ENCODE measurements at places on chromosomes 13 and 19.
A peak's percentile ranks its signal among the peaks of the same experiment; 100 is the strongest.

DNA sequence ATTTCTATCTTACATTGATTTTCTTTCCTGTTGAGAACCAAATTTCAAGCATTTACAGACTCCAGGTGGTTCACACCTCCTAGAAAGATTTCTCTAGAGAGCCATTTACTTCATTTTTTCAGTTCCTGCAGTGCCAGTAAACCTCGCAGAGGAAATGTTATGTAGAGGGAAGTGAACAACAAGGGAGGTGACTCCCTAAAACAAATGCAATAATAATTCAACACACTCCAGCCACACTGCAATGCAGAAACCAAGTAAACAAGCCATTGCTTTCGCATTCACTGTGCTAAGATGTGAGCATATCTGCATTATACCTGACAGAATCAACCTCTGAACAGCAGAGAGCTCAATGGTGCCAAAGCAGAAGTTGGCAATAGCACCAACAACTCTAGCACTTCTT, 215.1 kb downstream of the RBM26 start:
- no peak for DNase-seq

GRCh38 chr13:113490496-113491417, at the start of gene DCUN1D2:
Gene DCUN1D2 (minus strand): TSS chr13:113490711. CDS start chr13:113490669, 42 bp downstream.
- DNase-seq, result peak; percentile 76

DNA sequence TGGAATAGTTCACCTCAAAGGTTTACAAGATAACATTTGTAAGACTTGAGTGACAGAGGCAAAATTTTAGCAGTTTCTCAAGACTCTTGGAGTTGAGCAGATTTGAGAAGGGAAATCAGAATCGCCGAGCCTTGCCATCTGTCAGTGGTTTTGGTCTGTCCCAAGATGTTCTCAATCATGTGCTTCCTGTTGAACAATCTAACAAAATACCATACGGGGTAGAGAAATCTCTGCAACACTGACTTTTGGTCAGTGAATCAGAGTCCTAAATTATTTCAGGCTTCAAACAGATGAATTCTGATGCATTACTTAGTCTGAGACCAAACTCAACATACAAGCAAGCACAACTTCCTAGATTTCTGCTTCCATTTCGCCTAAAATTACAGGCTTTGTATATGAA, 3.8 kb downstream of the KCTD12 start:
- DNase-seq, result no peak

GRCh38 chr19:10736916-10737551, 19.2 kb downstream of the DNM2 start:
- no peak for DNase-seq

DNA sequence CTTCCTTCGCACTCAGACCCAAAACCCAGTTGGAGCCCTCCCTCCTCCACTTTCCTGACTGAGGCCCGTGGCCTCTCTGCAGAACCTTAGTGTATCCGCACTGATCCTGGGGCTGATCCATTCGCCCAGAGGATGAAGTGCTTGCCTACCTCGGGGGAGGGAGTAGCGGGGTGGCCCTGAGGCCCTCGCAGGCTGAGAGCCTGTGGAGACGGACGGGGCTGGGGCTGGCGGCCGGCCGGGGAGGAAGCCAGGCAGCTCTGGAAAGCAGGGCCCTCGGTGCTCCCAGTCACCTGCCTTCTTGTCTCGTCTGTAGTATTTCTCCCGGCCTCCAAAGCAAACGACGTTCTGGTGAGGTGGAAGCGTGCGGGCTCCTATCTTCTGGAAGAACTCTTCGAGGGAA, 1.3 kb downstream of the PROZ start:
- no peak for DNase-seq

GRCh38 chr13:93672996-93673395, 446.4 kb downstream of the GPC6 start:
- no peak for DNase-seq

DNA sequence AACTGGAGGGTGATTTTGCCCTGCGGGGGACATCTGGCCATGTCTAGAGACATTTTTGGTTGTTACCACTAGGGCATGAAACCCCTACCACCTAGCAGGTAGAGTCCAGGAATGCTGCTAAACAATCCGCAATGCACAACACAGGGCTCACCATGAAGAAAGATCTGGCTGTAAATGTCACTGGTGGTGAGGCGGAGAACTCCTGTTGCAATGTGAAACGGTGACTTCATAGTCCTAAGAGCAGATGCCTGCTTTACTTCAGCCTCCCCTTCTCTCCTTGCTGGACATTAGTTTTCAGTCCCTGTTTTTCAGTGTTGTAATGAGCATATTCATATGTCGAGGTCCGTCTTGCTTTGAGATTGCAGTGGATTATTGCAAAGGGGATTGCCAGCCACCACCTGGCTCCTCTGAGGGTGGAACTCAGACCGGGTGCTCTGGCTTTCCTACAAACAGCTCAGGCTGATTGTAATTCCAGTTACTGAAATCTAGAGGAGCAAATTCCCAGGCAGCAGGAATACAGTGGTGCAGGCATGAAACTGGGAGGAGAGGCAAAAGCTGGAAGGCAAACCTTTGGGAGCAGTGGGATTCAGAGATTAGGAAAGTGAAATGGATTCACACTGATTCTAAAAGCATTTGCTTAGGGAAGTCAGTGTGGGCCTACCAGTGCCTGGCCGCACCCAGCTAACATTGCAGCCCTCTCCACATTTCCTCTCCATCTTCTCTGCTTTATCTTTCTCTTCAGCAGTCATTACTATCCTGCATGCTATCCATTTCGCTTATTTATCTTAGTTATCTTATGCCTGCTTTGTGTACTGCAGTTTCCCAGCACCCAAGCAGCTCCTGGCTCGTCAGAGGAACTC, 76.1 kb upstream of the PCDH8 start:
- DNase-seq, result no peak

GRCh38 chr13:88840085-88840484, 1168.9 kb downstream of the SLITRK5 start:
- DNase-seq, result no peak

DNA sequence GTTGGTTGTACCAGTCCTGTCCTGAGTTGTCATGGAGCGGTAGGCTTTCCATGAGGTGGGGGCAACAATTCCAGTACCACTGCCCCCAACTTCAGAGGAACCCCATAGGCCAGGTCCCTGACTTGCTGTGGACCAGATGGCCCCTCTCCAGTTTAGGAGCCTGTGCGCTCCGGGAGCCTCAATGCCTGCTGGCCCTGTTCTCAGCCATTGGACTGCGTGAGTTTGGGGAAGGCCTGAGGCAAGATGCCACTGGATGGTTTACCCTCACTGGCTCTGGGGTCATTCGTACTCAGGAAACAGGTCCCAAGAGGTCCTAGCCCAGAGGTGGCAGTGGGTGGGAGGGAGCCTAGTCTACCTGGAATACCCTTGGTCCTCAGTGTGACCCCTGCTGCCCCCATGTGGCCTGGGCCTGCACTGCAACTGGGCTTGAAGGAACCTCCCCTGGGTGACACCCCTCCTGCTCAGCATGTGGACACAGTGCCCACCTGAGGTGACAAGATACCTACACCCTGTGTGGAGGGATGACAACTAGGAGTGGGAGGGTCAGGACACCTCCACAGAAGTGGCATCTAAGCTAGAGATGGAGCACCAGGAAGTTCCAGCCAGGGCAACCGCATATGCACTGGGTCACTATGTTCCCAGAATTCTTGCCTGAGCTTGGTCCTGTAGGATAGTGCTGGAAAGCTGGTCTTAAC, 6.0 kb upstream of the PRR19 start:
- peak; percentile 84 for DNase-seq

GRCh38 chr19:55368701-55369563, 1.3 kb downstream of the IL11 start:
- DNase-seq, result no peak

DNA sequence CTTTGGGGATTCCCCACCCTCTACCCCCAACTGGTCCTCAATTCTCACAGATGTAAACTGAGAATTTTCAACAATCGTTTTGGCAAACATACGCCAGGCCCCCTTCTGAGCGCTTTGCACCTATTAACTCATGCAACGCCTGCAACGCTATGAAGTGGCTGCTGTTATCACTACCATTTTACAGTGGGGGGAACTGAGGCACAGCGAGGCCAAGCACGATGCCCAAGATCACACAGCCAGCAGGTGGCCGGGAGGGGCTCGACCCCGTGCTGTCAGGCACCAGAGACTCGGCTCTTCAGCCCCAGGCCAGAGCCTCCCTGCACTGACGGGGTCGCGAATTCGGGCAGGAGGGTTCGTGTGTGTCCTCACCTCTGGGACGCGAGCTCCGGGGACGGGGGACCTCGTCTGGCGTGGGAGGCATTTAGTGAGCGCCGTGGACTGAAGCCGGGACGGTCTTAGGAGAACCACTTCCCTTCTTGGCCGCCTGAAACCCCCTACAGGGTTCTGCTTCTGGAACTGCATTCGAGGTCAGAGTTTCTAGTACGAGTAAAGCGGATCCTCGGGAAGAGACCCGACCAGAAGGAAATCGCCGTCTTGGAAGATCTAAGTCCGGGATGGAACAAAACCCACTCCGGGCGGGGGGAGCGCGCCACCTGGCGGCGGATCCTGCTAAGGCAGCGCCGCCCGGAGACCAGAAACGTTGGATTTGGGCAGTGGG, 21.0 kb downstream of the ZNF114 start:
- DNase-seq, result peak; percentile 53

GRCh38 chr13:32311188-32311897, 3.8 kb downstream of the ZAR1L start:
- DNase-seq, result no peak

GRCh38 chr19:57083711-57084110, 36.1 kb upstream of the USP29 start:
- DNase-seq, result no peak

GRCh38 chr19:40174092-40174491, 17.1 kb upstream of the MAP3K10 start:
- no peak for DNase-seq

DNA sequence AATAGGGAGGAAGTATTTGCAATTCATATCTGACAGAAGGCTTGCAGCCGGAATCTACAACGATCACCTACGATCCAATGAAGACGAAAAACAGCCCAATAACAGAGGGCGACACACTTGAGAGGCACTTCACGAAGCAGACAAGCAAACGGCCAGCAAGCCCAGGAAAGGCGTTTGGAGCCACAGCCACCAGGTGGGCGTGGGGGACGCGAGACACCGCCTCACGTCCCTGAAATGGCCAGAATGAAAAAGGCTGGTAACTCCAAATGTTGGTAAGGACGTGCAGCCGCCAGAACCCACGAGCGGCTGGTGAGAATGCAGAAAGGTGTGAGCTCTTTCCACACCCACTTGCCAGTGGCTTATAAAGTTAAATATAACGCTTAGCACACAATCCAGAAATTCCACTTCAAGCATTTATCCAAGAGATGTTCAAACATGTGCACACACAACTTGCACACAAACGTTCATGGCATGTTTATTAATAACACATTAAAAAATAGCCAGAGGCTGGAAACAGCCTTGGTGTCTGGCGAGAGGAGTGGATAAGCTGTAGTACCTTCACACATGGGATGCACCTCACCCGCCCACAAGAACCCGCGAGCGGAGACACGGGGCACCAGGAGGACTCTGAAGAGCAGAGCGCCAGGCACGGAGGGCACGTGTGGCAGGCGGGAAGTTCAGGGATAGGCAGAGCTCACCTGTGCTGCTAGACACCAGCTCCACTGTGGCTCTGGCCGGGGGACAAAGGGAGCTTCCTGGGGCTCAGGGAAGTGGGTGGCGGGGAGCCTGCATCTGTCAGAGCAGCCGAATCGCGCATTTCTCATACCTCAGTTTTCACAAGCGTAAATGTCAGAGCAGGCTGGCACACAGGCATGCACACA, 89.3 kb downstream of the SPACA7 start:
- DNase-seq, result no peak

DNA sequence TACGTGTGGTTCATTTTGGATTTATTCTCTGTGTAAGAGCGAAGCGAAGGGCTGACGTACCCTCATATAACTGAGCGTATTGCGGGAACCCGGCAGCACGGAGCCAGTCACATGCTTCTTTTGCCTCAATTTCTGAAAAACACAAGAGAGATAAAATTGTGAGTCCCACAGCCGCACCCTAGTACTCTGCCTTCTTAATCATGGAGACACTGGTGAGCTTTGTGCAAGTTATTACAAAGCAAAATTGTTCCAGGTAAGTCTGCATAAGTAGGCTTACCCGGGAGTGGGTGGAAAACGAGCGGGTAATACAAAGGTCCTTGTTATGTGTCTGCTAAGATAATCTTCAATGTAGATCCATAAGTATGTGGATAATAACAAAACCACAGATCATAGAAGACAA, 118.1 kb downstream of the STARD13 start:
- DNase-seq, result no peak

- no peak for DNase-seq
Observed at GRCh38 chr13:80116107-80116506, 224.8 kb downstream of the SPRY2 start.

DNA sequence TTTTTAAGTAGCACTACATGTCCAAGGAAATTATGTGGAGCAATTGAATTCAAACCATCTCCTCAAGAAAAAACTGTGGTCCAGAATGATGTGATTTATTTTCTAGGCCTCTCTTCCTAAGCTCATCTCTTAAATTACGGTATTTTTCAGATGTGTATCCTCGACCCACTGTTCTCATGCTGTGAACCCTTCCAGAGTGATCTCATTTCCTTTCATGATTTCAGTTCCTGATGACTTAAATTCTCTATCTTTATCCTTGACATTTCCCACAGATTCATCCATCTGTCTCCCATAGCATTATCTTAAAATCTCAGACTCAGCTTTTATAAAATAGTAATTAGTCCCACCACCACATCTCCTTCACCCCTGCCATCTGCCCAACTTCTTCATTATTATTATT, 117.6 kb upstream of the SPRY2 start:
- no peak for DNase-seq

DNA sequence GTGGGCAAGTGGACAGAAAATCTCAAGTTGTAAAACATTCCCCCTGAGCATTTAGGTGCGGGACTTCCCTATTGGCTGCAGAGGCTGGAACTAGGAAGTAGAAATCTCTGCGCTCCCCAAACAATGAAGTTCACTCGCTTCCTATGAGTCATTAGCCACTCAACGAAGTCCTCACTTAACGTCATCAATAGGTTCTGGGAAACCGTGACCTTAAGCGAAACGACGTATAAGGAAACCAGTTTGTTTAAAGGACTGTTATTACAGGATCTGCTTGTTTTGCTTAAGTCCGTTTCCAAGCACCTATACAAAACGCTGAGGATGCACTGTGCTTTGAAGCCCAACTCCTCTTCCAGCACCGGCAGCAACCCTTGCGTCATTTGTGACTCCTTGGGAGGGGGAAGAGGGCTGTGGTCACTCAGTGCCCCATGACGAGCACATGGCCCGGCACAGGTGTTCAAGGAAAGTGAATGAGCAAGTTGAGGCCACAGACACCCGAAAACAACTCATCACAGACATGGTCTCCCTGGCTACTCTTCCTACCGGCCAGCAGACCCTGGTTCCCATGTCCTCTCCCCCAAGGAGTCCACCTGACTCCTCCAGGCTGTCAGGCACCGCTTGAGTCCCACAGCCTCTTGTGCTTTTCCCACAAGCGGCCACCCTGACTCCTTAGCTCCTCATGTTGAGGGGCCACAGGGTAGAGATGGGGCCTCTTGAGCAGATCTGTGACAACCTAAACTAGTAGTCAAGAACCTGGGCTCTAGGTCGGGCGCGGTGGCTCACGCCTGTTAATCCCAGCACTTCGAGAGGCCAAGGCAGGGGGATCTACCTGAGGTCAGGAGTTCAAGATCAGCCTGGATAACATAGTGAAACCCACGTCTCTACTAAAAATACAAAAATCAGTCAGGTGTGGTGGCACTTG, 4.8 kb downstream of the RPS16 start:
- peak; percentile 64 for DNase-seq
